ENCODE measurements at places on chromosomes 7 and 10. TPM values are rescaled to one million over a fixed set of nuclear protein-coding genes. Genes with fewer than 3 reads are reported as not detected.

- no peak for ATAC-seq
These were observed 28.5 kb upstream of the TOMM7 start for GRCh38 chr7:22851145-22851544.

GRCh38 chr7:19772306-19772705, 1.1 kb downstream of the TMEM196 start:
- ATAC-seq: no peak

GRCh38 chr10:83765731-83766130, 373.6 kb upstream of the GHITM start:
- no peak for ATAC-seq

DNA sequence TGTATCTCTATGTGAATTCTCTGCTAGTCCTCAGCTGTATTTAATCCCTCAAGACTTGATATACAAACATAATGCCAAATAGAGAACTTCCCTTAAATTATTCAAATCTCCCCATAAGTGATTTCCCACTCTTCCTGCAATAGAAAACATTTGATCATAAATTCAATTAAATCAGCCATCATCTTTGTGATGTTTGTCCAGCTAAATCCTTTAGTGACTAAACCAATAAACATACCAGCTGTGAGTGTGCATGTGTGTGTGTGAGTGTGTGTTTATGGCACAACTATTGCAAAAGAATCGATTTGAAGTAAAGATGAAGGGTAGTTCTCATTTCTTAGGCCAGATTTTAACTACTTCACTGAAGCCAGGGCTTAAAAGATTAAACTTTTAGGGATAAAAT, 175.5 kb upstream of the FZD1 start:
- no peak for ATAC-seq

- ATAC-seq: no peak
These were observed 178.4 kb downstream of the NSUN6 start for GRCh38 chr10:18472977-18473376.

DNA sequence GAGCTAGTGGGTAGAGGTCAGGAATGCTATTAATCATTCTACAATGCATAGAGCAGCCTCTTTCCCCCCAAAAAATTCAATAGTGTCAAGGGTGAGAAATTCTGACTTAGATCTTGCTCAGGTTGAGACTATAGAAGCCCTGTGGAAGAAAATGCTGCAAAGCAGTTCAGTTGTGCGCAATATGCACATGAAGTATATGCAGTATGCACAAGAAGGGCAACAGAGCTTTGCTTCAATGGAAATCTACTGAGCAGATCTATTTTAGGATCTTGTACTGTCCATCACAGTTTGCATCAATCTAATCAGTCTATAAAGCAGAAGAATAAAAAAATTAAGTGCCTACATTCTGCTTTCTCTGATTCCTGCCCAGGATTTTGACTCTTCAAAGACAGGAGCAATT, 225.8 kb upstream of the STEAP1 start:
- ATAC-seq: no peak

DNA sequence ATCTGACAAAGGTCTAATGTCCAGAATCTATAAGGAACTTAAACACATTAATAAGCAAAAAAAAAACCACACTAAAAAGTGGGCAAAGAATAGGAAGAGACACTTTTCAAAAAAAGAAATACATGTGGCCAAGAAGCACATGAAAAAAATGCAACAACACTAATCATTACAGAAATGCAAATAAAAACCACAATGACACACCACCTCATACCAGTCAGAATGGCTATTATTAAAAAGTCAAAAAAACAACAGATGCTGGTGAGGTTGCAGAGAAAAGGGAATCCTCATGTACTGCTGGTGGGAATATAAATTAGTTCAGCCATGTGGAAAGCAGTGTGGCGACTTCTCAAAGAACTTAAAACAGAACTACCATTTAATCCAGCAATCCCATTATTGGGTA, 119.0 kb downstream of the LMBR1 start:
- ATAC-seq: no peak

DNA sequence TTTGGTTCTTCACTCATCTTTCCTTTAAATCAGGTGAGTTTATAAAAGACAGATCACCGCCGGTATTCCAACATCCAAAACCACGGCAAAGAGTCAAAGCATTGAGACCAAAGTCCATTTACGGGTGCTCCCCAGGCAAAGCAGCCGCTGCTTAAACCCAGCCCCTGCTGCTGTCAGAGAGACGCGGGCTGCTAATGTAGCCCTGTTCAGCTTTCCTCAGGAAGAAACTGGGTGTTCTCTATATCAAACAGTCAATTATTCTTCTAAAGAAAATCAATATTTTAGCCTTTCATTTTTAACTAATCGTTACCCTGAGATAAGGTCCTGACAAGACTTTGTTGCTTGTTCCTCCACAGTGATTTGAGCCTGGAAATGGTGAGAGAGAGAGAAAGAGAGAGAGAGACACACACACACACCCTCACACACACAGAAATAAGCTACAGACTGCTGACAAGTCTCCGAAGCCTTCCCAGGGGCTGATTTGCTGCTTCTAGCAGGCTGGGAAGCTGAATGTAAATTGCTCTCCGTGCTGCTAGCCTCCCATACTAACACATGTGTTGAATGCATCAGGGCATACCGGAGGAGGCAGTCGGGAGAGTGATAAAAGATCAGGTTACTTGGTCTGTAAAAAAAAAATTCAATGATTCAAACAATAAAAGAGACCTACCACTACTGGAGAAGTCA, 183.0 kb upstream of the ANK3 start:
- ATAC-seq: peak; percentile 37

- no peak for ATAC-seq
These were observed 154.6 kb upstream of the RHEB start for GRCh38 chr7:151674161-151674920.

DNA sequence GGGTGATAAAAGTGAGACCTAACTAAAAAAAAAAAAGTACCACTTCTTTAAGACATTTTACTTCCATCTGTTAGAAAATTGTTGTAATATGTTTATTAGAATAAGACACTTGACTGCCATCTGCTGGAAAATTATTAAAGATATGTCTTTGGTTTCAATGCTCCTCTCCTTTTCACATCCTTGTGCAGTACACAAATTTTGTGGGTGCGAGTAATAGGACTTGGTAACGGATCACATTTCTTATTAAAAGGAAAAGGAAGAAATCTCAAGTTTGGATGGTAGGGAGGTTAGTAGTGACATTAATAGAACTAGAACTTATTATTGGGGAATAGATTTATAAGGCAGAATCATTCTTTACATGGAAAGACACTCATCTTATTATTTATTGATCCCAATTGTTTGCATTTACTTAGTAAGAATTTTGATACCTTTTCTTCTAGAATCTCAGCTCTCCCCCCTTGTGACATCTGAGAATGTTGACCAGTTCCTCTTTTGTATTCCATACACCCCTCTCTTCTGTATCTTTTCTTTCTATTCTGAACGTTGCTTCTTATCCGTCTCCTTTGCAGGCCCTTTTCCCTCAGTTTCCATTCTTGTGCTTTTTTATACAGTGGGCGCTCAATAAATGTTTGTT, 43.0 kb upstream of the RPA3 start:
- ATAC-seq: peak; percentile 45

- no peak for ATAC-seq
These were observed 965.6 kb downstream of the XPNPEP1 start for GRCh38 chr10:108957681-108958080.

GRCh38 chr10:35898716-35899440, 256.8 kb upstream of the FZD8 start:
- ATAC-seq: no peak

GRCh38 chr7:87116315-87116714, 35.9 kb upstream of the DMTF1 start:
- ATAC-seq: no peak

DNA sequence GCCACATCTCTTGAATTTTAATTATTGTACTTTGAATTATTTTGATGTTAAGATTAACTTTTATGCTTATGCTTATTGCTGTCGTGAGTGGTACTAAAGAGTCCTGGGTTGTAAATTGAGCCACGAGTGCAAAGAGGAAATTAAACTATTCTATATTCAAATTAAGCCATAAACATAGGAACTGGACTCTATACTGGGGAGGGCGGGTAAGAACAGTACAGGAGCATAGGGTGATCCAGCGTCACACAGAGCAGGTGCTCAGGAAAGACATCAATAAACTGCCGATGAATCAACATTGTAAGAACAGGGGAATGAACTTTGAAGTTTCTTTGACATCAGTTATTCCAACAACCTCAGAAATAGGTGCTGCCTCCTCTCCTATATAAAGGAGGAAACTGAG, 219.6 kb downstream of the CACNB2 start:
- no peak for ATAC-seq

GRCh38 chr7:85600395-85600794, 413.5 kb upstream of the SEMA3D start:
- no peak for ATAC-seq

DNA sequence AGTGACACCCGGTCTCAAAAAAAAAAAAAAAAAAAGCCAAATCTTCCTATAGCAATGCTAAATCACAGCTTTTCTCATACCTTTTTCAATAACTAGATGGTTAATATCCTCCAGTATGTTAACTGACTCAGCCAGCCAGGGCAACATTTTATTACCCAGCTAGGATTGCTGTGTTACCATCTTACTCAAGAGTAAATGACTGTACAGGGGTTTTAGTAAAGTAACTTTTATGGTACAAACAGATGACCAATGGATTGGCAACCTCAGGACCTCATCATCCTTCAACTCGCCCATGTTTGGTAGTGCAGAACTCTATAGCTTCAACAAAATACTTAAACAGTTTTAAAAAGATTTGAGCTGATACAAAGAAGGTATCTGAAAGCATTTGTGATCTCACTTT, 59.5 kb downstream of the HBP1 start:
- ATAC-seq: no peak

- ATAC-seq: no peak
These were observed 1.9 kb downstream of the PIK3AP1 start for GRCh38 chr10:96718304-96718990.

DNA sequence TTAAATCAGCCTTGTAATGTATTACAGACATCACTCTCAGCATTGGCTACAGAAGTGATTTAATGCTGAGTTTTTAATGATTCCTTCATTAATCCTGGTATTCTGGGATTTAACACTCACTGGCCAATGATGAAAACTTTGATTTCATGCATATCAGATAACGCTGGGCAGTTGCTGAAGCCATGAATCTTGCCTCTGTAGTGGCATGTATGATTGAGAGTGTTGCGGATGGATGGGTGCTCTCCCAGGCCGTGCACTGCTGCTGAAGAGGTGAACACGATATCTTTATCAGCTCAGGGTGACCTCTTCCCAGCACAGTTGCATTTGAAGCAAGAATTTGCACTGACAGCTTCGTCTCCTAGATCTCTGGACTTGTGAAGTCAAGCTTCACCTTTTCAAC, 168.7 kb downstream of the LRRC4 start:
- ATAC-seq: no peak

Gene SYT15B
- 0.88 TPM for total RNA-seq

Measured in esophagus mucosa (tissue), 1 donor.